ENCODE measurements at places on chromosomes 16 and 17.
A peak's percentile ranks its signal among the peaks of the same experiment; 100 is the strongest.

- no peak for DNase-seq
Measured at GRCh38 chr16:64489449-64489848, 632.4 kb downstream of the CDH11 start.

- no peak for DNase-seq
Measured at GRCh38 chr17:47638903-47639302, 10.8 kb upstream of the KPNB1 start.

- no peak for DNase-seq
Measured at GRCh38 chr17:45253879-45254278, 8.0 kb downstream of the SPATA32 start.

- no peak for DNase-seq
Measured at GRCh38 chr17:66638707-66639479, 196.0 kb upstream of the CACNG5 start.

GRCh38 chr16:57166451-57166850 is 19.4 kb downstream of the PSME3IP1 start:
- DNase-seq, result no peak

DNA sequence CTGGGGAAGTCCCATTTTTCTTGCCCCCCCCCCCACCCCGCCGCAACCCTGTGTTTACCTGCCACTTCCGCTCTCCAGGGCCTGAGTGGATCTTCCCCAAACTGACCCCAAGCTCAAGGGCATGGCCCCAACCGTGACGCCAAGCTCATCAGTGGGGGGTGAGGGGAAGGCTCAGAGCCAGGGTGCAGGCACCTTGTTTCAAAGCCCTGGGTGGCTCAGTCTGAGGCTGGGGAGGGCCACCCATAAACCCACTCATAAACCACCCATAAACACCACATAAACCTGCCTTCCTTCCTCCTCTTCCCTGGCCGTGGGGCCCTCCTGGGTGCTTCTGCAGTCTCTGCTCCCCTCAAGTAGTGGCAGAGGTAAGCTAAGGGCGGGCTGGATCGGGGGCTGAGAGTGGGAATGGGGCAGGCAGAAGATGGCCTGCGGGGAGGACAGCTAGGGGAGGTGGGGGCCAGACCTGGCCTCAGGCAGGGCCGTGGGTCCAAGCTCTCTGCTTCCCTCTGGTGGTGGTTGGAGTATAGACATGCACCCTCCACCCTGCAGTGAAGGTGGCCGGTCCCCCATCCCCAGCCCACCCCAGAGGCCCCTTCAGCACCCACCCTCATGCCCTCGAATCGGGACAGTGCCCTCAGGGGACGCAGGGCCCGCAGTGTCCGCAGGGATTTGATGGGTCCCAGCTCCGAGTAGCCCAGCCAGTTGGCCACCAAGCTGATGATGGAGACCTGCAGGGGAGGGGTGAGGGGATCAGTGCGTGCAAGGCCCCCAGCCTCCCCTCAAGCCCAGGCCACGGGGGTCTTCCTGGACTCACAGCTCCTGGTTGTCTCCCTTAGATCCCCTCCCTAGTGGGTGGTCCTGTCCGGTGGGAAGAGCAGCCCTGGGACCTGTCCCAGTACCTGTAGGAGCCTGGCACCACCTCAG is 14.6 kb upstream of the CD79B start:
- DNase-seq, result peak; percentile 67

DNA sequence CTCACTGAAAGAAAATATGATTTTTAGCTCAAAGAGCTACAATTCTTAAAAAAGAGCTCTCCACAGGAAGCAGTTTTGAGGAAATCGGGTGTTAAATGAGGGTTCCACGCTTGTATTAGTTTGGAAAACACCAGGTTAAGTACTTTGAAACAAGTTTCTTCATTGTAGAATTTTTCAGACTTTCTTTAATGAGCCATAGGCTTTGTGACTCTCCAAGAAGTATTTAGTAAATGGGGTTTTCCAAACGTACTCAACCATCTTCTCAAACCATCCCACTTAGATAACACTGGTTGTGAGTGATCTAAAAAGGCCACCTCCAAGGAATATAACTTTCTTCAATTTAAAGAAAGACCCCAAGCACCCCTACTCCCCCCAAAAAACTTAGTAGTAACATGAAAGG is 2.7 kb downstream of the ULK2 start:
- no peak for DNase-seq

- DNase-seq, result no peak
Measured at GRCh38 chr16:70255574-70255973, 3.8 kb upstream of the EXOSC6 start.

- no peak for DNase-seq
Measured at GRCh38 chr16:71373073-71373472, 14.6 kb downstream of the CALB2 start.

- peak; percentile 54 for DNase-seq
Measured at GRCh38 chr17:7042501-7043181, 1.3 kb downstream of the SLC16A11 start.

DNA sequence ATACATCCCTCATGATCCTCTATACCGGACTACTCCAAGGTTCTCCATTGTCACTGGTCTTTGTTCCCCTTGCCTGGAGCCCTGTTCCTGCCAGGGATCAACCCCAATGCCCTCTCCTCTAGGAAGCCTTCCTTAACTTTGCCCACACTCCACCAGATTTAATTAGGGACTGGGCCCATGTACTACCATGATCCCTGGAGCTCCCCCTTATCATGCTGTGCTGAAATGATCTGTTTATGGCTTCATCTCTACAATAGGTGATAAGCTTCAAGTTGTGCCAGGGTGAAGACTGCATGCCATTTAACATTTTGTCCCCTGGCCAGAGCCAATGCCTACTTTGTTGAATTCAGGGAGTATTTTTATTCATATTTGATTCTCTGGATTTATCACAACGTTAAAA is 17.9 kb upstream of the IRX5 start:
- DNase-seq, result no peak

- peak; percentile 53 for DNase-seq
Measured at GRCh38 chr16:71855937-71856662, 10.3 kb downstream of the ATXN1L start.

GRCh38 chr17:50532452-50533024 is at the start of gene EPN3:
Gene EPN3, plus strand, starts transcription at chr17:50532735. Its CDS starts 3,822 bp downstream, at chr17:50536557.
- DNase-seq, result no peak

- peak; percentile 63 for DNase-seq
Measured at GRCh38 chr16:85416228-85417109, 196.7 kb upstream of the GSE1 start.

GRCh38 chr17:39736319-39737165 is 1.2 kb upstream of the GRB7 start:
- DNase-seq, result no peak

DNA sequence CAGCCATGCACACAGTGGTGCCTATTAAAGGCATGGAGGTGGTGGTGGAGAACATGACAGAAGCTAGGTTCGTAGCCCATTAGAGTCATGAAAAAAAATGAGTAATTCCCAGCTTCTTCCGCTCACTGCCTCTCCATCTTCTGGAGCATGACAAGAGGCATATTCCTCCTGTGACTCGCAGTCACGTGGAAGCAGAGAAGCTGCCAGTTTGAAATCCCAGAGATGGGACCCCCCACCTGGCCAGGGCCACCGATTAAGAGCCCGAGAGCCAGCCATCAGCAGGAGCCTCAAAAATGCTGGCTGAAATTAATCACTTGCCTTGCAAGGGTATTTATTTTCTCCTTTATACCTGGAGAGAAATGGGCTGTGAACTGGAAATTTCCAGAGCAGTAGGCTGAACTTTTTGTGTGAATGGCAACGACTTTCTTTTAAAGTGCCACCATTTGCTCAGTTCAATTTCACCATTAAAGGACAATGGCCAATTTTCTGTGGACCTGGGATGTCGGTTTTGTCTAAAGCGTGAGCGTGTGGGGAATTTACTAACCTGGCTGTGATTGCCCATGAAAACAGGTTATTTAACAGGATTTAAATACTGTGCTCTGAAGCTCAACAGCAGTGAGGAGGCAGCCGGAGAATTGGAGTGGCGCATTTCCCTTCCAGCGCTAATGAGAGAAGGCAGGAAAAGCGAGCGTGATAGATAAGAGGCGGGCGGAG is 189.7 kb upstream of the SDK2 start:
- DNase-seq, result no peak

DNA sequence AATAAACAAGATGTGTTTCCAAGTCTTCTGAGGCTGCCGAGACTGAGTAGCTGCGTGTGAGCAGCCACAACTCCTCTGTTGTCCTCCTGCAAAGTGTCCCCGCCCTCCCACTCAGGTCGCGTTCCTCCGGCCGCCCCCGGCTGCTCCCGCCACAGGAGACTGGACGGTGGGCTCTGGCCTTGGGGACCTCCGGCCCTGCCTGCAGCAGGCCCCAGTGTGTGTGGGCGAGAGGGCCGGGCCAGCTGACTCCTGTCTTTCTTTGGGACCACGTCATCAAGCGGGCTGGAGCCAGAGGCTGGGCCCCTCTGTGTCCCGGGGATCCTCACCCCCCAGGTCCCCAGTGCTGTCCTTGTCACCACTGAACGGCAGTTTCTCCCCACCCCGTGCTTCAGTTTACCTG is 175.3 kb downstream of the NPIPB11 start:
- DNase-seq, result no peak

DNA sequence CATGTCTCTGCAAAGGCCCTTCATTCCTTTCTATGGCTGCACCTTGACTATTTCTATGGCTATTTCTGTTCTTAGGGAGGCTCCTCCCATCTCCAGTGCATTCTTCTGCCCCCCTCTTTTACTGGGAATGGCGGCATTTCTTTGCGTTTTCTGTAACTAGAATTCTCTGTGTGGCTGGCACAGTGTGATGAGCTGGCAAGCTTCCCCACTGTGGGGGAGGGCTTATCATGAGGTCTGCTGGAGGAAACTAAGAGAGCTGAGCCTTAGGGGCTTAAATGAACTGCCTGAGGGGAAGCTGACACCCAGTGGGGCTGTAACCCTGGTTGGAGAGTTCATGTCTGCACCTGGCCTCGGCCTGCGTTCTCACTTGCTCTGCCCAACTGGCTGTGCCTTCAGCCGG is 1.5 kb upstream of the CARD14 start:
- no peak for DNase-seq

DNA sequence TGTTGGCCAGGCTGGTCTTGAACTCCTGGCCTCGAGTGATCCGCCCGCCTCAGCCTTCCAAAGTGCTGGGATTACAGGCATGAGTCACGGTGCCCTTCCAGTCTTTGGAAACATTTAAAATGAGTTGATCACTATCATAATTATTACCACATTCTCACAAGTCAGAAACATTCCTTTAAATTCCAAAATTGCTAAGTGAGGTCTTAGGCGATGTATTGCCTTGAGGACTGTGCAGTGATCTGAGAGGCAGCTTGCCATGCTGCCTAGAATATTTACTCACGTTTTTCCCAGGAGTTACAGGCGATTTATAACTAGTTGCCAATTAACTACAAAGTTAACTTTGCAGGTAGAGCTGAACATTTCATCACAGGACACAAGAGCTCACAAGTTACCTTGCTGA is 5.7 kb upstream of the ATXN1L start:
- DNase-seq, result no peak

DNA sequence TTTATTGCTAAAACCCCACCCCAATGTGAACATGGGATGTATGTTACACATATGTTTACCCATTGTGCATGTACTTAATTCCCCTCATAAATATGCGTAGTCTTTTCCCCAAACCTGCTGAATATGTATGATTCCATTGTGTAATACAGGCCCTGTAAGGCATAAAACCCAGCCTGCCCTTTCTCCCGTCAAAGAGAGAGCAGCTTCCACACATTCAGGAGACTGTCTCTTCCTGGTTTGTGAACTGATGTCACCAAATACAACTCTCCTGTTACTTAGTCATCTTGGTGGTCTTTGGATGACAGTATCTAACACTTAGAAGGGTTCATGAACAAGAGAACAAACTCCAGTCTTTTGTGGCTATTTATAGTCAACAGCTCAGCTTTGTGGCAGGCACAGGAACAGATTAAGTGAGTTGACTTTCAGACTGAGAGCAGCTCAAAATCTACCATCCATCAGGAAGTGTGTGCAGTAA is 24.7 kb upstream of the TMC7 start:
- DNase-seq, result no peak

GRCh38 chr17:72416905-72417304 is 296.1 kb downstream of the SOX9 start:
- DNase-seq, result no peak

DNA sequence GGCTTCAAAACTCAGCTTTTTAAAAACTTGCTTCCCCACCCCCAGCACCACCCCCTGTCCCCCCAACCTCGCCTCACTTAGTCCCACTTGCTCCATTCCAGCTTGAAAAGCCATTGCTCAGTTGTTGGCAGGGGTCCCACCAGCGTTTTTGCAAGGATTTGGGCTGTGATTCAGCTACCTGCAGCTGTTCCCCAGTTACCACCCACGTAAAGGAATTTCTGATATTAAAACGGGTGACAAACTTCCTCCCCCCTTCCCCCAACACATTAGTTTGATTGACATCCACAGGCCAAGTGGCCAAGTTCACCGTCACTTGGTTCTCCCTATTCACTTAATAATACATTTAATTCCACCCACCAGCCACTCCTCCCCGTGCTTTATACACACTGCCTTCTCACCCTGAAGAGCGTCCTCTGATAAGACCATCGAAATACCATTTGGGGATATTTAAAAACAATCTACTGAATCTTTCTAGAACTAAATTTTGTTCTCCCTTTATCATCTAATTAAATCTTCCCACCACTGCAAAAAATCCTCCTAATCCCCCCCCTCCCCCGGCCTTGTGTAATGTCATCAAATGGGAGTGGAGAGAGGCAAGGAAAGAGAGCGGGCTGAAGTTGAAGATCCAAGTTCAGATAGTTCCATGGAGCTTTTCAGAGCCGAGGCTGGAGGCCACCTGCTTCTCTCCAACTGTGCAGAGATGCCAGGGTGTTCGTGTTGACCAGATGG is 55.1 kb downstream of the SOX9 start:
- no peak for DNase-seq

DNA sequence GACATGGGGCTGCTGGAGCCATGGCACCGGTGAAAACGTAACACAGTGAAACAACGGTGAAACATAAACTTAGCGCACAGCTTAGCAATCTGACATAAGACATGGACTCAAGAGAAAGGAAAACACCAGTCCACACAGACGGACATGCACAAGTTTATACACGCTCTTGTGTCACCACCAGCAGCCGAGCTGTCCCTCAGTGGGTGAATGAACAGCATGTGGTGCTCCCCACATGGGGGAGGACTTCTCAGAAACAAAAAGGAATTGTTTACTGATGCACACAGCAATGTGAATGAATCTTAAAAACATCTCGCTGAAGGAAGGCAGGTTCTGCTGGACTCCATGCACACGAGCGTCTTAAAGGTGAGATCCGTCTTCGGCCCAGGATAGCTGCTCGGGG is 34.2 kb downstream of the KLHDC4 start:
- DNase-seq, result no peak

- no peak for DNase-seq
Measured at GRCh38 chr17:18314059-18314730, 599 bp downstream of the TOP3A start.

DNA sequence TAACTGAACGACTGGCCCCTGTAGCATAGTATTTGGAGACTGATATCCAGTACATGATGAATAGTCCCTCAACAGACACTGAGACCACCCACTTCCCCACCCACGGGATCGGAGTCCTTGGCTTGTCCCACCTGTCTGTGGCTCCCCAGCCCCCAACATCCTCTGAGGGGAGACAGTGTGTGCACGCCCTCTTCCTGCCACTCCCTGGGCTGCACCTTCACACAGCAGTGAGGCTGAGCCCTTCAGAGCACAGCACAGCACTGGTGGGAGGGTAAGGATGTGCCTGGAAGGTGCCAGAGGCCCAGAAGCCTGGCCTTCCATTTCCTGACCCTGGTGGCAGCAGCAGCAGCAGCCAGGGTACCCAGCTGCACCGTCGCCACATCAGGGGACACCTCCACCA is 11.0 kb downstream of the DNASE1 start:
- peak; percentile 47 for DNase-seq

GRCh38 chr17:79812353-79813258 is 15.7 kb upstream of the CBX8 start:
- DNase-seq, result no peak

- DNase-seq, result no peak
Measured at GRCh38 chr17:3678821-3679530, 10.4 kb downstream of the EMC6 start.

GRCh38 chr16:18853694-18854093 is 52.3 kb upstream of the ARL6IP1 start:
- no peak for DNase-seq

Data from CD4-positive, alpha-beta T cell treated with Interleukin-17A for 1 hour (primary cell).